ENCODE measurements at places on chromosomes 2 and 18.

DNA sequence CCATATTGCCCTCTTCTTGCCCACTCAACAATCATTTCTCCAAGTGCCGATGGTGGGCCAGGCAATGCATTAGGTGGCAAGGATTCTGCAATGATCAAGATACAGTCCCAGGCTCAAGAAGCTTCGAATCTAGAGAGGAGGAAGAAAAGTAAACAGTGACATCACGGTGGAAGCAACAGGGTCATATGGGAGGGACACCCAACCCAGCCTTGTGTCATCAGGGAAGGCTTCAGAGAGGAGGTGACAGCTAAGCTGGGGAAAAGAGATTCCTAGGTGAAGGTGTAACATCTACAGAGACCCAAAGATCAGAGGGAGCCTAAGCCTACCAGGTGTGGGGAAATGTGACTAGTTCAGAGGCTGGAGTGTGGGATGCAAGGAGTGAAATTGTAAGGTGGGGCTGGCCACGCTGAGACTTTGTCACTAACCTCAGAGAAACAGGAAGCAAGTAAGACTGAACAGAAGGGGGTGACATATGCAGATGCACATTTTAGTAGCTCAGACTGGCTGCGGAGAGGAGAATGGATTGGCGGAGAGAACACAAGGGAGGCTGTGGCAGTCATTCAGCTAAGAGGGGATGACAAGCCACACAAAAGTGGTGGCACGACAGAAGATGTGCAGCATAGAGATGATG lies 104.9 kb downstream of the ANKRD44 start:
- no peak for DNase-seq

- DNase-seq = no peak
These were observed 403.8 kb upstream of the ID2 start for GRCh38 chr2:8277921-8278571.

- no peak for DNase-seq
These were observed 97.6 kb downstream of the POLE4 start for GRCh38 chr2:75055820-75056675.

DNA sequence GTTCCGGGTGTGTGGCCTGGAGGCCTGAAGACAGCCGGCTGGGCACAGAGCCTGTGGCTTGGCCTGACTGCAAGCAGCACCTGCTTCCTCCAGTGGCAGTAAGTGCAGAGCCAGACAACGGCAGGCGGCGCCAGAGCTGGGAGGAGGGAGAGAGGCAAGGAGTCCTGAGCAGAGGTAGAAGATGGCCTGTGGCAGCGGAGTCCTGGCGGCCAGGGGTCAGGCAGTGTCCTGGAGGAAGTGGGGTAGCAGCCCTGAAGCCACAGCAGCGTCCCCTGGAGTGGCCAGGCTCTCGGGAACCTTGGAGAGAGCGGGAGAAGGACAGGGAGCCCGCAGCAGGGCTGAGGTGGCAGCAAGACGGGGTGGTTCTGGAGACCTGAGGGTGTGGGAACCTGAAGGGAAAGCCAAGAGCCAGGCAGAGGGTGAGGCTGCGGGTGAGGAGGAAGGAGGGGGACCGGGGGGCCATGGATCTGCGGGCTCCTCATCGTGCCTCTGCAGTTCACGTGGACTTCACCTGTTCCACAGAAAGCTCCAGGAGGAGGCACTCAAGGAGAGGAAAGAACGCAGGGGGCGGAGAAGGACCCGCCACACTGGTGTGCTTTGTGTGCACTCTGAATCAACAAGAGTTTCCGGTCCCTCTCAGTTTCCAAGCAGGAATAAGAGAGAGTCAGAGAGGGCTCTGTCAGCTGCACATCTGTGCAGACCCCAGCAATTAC lies 85.9 kb downstream of the USP40 start:
- DNase-seq = peak; percentile 73

DNA sequence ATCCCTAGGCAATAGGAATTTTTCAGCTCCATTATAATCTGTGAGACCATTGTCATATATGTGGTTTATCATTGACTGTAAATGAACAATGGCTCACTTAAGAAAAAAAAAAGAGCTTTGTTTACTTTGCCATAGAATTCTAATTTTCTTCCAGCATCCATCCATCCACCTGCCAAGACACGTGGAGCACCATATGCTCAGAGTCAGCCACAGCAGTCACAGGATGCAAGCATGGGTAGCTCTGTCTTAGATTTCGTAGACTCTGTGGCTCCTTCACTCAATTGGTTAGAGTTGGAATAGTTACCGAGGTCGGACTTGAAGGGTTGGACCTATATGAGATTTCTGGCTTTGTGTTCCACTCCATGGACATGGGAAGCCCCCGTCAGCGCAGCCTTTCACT lies 75.6 kb downstream of the COA5 start:
- peak; percentile 17 for DNase-seq

DNA sequence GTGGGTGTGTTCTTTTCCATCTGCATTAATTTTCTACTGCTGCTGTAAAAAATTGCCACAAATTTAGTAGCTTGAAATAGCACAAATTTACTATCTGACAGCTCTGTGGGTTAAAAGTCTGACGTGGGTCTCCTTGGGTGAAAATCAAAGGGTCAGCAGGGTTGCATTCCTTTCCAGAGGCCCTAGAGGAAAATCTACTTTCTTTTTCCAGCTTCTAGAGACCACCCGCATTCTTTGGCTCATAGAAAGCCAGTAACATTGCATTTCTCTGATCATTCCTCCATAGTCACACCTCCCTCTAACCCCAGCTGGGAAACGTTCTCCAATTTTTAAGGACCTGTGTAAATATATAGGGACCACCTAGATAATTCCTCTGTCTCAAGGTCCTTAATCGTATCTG lies 128.8 kb downstream of the ATL2 start:
- no peak for DNase-seq

GRCh38 chr2:45925636-45926366 lies 274.3 kb downstream of the PRKCE start:
- no peak for DNase-seq

Data from NCI-H2029 (cell line).